ENCODE measurements at places on chromosomes 1 and 21.

DNA sequence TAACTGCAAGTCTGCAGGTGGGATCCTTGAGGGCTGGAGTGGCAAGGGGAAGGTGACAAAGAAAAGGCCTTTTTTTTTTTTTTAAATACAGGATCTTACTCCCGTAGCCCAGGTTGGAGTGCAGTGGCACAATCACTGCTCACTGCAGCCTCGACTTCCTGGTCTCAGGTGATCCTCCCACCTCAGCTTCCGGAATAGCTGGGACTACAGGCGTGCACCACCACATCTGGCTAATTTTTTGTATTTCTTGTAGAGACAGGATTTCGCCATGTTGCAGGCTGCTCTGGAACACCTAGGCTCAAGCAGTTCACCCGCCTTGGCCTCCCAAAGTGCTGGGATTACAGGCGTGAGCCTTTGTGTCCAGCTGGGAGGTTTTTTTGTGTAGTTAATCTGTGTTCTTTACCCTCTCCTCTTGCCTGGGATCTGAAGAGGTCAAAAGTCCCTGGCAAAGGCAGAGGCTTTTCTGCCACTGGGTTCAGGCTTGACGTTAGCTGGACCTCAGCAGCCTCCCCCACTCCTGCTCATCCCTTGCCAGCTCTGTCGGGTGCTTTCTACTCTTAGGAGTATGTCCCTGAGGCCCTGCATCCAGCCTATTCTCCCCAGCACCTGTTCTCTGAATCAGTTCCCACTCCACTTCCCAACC, 5.2 kb downstream of the IL6R start:
- no peak for DNase-seq

DNA sequence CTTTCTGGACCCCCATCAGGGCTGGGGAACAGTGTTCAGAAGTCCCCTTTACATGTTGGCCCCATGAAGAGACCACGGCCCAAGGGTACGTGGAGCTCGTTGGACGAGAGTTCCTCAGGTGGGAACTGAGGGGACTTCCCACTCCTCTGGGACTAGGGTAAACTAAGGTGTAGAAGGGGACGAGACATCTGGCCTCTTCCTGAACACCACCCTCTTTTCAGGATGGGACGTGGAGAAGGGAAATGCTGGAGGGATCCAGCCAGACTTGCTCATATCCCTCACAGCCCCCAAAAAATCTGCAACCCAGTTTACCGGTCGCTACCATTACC, 2.0 kb downstream of the NAXE start:
- DNase-seq: no peak

DNA sequence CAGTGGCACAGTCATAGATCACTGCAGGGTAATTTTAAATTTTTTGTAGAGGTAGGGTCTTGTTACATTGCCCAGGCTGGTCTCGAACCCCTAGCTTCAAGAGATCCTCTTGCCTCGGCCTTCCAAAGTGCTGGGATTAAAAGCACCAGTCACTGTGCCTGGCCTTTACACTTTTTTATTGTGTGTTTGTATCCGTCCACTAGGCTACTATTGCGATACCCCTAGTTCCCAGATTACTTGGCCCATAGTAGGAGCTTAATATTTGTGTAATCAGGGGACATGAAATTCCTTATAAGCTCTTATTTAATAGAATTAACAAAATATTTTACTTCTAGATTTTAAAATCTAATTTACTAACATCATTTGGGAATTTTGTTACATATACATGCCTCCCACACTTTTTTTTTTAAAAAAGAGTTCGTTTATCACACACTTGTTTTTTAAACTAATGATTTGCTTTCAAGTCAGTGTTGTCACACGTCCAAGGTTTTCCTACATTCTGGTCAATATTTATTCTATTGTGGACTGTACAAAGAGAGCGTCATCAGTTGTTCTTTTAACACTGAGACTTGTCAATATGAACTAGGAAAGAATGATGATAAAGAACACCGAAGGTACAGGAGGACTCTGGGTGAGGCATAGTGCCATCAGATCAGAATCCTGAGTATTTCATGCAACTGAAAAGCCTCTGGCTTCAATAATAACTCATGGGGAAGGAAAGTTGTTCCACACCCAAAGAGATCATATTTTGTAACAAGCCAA, 63.7 kb downstream of the LEPR start:
- no peak for DNase-seq

DNA sequence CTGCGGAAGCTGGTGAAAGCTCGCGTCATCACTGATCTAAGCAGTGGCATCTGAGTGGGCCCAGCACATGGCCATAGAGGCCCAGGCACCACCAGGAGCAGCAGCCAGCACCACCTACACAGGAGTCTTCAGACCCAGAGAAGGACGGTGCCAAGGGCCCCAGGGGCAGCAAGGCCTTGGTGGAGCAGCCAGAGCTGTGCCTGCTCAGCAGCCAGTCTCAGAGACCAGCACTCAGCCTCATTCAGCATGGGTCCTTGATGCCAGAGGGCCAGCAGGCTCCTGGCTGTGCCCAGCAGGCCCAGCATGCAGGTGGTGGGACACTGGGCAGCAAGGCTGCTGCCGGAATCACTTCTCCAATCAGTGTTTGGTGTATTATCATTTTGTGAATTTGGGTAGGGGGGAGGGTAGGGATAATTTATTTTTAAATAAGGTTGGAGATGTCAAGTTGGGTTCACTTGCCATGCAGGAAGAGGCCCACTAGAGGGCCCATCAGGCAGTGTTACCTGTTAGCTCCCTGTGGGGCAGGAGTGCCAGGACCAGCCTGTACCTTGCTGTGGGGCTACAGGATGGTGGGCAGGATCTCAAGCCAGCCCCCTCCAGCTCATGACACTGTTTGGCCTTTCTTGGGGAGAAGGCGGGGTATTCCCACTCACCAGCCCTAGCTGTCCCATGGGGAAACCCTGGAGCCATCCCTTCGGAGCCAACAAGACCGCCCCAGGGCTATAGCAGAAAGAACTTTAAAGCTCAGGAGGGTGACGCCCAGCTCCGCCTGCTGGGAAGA, 3.2 kb upstream of the ARTN start:
- DNase-seq: no peak

DNA sequence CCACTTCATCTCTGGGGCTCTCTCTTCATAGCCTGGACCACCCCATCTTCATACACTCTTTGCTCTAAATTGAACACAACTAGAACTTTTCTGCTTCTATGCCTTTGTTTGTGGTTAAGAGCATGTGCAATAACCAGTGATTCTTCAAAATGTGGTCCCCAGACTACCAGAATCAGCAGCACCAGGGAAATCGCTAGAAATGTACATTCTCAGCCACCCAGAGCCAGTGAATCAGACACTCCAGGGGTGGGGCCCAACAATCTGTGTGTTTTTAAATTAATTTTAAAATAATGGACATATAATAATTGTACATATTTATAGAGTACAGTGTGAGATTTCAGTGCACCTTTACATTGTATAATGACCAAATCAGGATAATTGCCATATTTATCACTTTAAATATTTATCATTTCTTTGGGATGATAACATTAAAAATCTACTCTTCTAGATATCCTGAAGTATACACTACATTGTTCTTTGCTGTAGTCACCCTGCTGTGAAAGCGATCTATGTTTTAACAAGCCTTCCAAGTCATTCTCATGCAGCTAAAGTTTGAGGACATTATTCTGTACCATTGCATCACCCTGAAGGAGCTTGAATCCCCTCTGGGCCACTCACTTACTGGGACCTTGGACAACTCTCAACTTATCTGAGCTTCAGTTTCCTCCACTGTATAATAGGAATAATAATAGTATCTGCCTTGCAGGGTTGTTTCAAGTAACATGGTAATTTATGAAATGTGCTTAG, 10.8 kb downstream of the GRHL3 start:
- no peak for DNase-seq

GRCh38 chr1:181479137-181479745, 4.1 kb upstream of the CACNA1E start:
- peak; percentile 66 for DNase-seq

GRCh38 chr1:18828224-18828623, 31.2 kb downstream of the TAS1R2 start:
- DNase-seq: no peak

GRCh38 chr1:206685769-206686477, 1.2 kb downstream of the MAPKAPK2 start:
- peak; percentile 40 for DNase-seq

DNA sequence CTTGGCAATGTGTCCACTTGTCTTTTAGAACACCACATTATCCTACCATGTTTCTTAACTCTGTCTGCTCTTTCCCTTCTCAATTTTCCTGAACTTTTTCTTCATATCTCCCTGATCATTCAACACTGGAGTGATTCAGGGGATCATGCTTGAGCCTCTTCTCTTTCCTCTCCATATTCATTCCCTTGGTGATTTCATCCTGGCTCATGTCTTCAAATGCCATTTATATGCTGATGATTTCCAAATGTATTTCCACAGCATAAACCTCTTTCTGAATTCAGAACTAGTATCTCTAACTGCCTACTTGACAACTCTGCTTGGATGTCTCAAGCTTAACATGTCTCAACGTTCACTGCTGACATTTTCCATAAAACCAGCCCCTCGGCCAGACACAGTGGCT, 8.5 kb upstream of the IVL start:
- no peak for DNase-seq

DNA sequence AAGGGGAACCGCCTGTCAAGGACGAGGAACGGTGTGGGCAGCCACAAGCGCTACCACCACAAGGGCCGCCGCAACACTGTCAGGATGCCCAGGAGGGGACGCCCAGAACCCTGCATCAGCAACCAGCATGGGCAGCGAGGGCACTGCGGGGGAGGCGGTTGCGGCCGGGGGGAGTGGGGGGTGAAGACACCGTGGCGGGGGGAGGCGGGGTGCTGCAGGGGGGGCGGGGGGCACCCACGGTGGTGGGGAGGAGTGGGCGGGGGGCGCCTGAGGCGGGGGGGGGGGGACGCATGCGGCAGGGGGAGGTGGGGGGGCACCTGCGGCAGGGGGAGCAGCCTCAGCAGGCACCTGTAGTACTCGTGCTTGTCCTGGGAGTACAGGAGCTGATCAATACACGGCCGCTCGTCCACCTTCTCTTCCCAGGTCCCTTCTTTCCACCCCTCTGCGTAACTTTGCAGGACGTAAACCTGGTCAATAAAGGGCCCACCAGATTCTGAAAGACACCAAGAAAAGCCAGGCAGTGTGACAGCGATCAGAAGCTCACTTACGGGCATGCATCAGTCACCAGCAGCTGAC, 4.6 kb downstream of the POFUT2 start:
- DNase-seq: no peak

GRCh38 chr1:175479521-175480342, 263.7 kb downstream of the TNR start:
- no peak for DNase-seq

DNA sequence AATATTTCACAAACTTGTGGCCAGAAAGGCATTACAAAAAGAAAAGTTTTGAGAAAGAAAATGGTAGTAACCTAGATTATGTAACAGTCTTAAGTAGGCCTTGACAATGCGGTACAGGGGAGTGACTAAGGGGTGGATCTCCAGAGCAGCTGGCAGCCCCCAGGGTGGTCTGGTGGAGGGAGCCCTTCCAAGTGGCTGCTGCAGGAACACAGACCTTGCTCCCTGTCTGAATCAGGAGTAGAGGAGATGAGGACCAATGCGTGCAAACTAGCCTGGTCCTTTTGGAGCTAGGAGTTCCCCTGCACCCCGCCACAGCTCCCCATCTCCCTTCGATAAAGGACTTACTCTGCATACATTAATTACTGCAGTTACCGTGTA, 189.0 kb downstream of the NFIA start:
- DNase-seq: no peak

DNA sequence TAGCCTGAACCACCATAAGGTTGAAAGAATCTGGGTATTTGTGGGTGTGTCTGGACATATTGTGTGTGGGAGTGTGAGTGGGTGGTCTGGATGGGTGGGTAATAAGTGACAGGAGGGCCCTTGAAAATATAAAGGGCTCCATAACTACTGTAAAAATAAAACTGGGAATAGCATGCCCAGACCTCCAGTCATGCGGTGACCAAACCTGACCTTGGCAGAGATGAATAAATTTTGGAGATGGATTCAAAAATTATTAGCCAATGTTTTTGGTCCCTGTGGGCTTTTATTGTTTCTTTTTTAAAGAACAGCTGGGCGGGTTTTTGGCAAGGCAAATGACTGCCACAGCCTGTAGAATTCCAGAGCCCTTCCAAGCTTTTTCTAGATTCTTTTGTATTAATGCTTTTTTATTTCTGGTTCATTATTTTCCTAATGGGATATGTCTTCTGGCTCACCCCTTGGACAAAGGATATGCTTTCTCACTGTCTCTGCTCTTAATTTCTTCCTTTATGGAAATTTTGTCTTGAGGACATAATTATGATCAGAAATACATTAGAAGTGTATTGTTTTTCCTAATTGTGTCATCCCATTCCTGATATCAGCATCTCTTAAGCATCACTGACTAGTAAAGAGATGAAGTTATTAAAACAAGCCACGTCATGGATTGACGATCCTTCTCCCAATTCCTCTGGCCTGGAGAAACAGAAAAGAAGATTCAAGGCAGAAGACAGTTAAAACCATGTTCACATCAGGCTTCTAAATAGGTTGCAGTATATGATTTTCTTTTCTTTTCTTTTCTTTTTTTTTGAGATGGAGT, 69.5 kb downstream of the NTMT2 start:
- DNase-seq: no peak

DNA sequence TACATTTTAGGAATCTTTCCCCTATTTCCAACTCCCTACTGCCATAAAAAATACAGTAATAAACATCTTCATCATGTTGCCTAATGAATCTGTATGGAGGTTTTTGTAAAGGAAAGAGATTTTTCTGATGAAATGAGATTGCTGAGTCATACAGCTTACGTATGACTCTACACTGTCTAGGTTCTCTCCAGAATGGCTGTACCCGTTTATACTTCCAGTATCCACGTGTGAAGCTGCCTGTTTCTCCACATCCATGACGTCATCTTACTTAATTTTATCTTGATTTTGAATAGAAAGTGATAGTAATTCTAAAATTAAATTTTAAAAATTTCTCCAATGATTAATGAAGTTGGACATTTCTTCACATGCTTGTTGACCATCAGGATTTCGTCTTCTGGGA, 103.7 kb downstream of the COQ8A start:
- DNase-seq: no peak

DNA sequence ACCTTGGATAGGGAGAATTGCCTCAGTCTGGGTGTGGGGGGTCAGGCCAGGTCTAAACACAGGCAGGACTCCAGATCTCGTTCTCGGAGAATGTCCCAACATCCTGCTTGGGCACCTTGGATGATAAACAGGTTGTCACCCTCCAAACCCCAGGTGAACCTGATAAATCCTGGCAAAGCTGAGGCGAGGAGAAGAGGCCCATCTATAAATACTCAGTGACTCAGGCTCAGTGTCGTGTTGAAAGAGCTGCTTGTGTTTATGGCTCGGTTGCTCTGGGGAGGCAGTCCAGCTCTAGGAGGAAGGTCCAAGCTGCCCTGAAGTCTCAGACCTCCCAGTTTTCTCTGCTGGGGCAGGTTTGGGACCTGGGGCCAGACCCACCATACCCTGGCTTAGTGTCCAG, 15.8 kb upstream of the TRIM63 start:
- no peak for DNase-seq

DNA sequence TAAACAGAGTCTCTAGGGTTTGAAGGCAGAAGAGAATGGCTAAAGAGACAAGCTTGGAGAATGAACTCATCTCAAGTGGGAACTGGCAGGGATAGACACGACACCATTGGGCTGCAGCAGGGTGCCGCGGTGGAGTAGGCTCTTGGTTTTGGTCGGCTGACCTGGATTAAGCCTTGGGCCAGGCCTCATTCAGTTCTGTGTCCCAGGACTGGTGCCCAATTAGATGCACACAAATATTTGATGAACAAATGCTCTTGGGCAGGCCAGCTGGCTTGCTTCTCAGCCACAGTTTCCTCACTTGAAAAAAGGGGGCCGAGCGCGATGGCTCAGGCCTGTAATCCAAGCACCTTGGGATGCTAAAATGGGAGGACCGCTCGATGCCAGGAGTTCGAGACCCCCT, 53.4 kb upstream of the CITED4 start:
- DNase-seq: no peak
